ENCODE measurements at places on chromosomes 11 and 22. TPM values are rescaled to one million over a fixed set of nuclear protein-coding genes. Genes with fewer than 3 reads are reported as not detected.

- no peak for DNase-seq
These were observed 77.4 kb downstream of the RELT start for GRCh38 chr11:73453562-73453961.

- DNase-seq: no peak
These were observed 137.6 kb downstream of the SNX19 start for GRCh38 chr11:130778705-130779104.

DNA sequence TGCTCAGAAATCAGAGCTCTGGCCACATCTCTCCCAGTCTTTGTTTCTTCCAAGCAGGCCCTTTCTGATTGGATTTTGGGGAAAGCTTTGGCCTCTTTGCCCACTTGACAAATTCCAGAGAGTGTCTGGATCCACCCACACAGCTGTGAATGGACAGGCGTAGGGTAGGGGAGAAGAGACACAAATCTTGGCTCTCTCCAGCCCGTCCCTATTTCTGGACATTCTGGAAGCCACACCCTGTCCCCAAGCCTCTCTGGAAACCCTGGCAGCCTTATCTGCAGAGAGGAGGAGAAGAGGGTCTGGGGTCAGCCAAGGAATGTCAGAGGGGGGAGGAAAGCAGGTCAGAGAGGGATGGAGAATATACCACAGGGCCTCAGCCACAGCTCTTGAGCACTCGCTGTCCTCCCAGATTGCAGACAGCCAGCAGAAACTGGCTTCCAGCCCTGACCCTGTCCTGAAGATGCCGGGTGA lies 59.5 kb upstream of the WNT11 start:
- DNase-seq: no peak

DNA sequence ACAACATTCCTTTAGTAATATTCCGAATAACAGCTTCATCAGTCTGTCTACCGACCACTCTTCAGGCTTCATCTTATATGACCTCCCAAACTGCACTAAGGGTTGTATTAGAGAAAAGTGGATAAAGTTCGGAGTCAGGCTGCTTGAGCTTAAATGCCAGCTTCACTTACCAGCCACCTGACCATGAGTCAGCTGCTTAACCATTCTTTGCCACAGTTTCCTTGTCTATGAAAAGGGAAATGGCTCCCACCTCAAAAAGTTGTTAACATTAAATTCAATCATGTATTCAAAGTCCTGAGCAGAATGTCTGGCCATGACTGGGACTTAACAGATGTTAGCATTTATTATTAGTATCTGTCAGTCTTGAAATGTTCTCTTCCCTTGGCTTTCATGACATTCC lies 20.9 kb downstream of the LIMK2 start:
- no peak for DNase-seq

GRCh38 chr11:16881074-16881709 lies 133.0 kb downstream of the PLEKHA7 start:
- DNase-seq: no peak

Gene SLC25A45
- polyA plus RNA-seq: 7.2 TPM
